Upper lobe of left lung (tissue), 6 donors: ENCODE measurements at places on chromosomes 12 and 14.

DNA sequence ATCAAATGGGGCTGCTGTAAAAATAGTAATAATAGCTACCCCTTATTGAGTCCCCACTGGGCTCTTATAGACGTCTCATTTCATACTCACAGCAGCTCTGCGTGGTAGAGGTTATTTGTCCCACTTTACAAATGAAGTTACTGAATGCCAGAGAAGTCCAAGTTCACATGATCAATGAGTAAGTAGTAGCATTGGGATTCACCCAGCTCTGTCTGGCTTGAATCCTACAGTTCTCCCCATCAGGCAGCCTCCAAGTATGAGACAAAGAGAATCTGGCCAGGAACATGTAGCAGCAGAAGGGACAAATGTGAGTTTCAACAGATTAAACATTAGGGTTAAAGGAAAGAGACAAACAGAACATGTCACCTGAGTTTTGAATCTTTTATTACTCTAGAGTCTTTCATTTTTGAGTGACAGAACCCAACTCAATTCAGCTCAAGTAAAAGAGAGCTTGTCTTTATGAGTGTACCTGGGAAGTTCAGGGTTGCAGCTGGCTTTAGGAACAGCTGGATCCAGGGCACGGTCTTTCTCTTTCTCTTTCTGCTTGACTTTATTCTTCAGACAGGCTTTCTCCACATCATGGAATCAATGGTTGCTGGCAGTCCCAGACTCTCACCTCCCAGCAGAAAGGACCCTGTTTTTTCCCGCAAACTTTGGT, 64.1 kb upstream of the JDP2 start:
- DNase-seq = no peak

- no peak for DNase-seq
Measured at GRCh38 chr14:100696590-100696989, 30.1 kb upstream of the DLK1 start.

- no peak for DNase-seq
Measured at GRCh38 chr12:22477166-22477893, 67.0 kb downstream of the C2CD5 start.

DNA sequence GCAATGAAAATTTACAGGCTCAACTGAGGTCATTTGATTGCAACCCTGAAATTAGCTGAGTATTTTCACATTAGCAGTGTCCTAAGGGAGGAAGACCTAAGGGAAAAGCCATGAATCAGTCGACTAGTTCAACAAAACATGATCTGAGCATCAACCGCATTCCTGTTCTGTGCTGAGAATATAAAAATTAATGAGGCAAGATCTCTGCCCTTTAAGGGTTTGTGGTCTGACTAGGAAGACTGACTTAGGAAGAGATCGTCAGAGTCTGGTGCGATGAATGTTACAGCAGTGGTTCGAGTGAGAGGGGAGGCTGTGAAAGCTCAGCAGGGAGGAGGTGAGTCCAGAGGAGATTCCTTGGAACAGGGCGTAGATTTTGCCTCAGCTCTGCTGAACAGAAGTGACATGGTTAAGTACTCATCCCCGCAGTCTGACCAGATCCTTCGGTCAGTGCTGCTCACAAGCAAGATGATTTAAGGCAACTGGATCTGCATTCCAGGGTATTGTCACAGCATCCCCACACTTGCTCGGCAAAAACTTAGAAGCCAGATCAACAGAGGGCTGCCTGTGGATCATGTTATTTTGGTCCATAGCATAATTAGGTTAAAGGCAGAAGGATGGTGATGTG, 49.6 kb downstream of the BMAL2 start:
- DNase-seq = no peak

GRCh38 chr12:122888232-122888752, 7.6 kb downstream of the VPS37B start:
- DNase-seq = no peak

DNA sequence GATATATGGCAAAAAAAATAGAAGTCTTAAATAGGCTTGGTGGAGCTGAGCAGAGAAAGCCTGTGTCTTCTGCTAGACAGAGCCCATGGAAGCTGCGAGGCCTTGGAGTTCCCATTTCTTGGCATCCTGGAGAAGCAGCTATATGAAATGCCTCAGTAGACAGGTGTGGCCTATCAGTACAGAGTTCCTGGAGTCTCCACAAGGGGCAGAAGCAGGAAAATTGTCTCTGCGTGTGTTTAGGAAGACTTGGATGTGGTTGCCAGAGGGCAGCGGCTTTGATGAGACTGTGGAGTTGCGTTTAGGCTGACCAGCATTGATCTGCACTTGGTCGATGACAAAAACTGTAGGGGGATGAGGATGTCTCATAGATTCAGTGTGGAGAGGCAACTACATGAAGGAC, 334.5 kb upstream of the SEL1L start:
- no peak for DNase-seq

DNA sequence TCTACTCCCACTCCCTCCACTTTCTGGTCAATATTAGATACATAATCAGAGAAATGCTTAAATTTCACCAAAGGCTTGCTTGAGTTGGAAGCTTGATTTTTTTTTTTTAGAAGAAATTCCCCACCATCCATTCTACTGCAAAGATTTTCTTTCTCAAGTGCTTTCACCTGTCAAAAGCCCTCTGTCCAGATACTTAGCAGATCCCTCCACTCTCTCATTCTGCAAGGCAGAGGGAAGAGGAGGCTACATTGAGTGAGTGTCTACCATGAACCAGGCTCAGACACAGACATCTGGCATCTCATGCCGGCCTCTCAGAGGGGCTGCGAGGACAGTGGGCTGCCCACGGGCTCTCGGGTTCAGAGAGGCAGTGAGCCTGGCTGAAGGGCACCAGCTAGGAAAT, 127.6 kb upstream of the GSC start:
- DNase-seq = no peak

- DNase-seq = no peak
Measured at GRCh38 chr12:27824126-27824842, 44.2 kb upstream of the MANSC4 start.

DNA sequence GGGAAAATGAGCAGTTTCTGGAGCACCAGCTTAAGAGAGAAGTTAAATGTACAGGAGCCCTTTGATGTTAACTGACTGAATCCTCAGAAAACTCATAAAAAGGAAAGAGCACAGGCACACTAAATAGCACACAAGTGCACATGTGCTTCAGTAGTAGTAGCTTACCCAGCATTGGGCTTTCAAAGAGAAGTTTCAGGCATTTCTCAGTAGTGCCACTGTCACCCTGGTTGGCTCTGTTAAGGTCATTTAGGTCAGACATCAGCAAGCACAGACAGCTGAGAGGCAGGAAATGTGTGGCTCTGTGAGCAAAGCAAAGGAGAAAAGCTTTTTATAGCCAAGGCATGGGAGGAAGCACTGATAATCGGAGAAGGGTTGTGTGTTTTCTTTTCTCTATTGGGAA, 96.3 kb upstream of the HIF1A start:
- DNase-seq = no peak

GRCh38 chr12:47818467-47819137, 1.1 kb downstream of the HDAC7 start:
- no peak for DNase-seq

DNA sequence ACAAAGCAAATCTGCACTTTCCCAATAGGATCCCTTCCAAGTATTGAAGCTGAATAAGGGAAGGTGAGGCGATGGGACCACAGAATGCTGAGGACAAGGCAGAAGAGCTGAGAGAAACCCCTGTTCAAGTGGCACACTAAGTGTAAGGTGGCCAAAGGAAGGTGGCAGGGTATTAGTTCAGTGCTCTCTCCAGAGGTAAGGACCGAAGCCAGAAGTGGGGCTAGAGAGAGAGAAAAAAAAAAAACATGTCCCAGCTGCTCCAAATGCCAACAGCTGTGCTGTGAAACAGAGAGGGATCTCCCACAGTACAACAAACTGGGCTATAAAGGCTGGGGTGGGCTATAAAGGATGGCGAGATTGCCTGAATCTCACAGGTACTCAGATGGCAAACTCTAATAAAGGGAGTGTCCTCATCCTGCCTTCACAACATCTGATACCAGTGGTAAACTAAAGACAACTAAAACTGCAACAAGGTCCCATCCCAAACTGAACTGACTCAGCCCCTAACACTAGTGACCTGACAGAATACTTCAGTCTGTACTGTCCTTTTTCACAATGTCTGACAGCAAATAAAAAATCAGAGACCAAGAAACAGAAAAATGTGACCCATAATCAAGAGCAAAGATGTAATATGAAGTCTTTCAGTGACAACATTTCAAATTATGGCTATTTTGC, 47.9 kb downstream of the CDK17 start:
- DNase-seq = no peak

GRCh38 chr12:58570411-58570810, 349.9 kb downstream of the LRIG3 start:
- no peak for DNase-seq

DNA sequence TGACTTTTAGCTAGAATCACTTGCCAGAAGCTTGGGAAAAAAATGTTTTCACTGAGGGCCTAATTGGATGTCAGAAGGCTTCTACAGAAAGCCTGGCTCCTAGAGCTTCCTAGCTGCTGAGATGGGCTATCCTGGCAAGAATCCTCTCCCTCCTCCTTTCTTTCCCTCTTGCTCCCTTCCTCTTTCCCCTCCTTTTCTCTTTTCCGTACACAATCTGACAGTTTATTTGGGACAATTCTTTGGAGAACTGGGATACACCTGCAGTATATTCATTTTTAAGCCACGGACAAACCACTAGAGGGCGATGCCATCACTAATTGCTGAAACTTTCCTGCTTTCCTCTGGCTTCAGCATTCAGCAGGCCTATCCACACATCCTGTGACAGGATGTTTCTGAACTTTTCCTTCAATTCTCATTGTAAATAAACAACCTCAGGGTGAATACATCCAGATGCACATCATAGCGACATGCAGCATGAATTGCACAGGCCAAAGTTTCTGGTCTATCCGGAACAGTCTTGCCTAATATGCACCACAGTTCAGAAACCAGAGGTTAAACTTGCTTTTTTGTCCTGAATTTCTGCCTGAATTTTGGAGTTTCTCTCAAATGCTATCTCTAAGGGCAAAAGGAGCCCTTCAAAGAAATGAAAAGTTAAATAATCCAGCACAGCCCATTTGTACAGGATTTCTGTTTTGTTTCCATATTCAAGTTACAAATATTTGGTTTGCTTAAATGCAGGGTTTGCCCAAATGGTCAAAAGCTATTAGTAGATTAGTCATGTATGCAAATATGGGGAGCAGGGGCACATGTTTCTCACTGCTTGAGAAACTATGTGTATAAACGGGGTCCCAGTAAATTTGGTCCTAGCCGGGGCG, 142.8 kb downstream of the PAWR start:
- DNase-seq = no peak

DNA sequence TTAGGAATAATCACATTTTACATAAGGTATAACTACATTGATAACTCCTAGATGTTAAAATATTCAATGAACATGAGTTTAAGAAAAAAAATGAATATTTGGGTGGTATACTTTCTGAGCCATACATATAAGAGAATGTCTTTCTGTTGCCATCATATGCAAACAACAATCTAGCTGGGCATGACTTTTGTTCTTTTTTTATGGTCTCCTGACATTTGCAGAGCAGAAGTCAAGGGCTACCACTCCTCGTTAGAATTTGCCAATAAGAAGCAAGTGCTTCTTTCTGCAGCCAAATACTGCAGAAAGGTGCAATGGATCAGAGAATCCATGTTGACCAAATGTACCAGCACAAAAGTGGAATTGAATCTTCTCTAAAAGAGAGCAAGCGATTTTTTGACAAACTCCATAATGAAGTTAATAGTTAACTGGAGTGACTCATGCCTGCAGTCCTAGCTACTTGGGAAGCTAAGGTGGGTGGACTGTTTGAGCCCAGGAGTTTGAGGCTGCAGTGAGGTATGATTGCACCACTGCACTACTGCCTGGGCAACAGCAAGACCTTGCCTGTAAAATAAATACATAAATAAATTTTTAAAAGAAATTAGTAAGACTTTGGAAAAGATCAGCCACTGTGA, 25.5 kb upstream of the CCDC91 start:
- DNase-seq = no peak

DNA sequence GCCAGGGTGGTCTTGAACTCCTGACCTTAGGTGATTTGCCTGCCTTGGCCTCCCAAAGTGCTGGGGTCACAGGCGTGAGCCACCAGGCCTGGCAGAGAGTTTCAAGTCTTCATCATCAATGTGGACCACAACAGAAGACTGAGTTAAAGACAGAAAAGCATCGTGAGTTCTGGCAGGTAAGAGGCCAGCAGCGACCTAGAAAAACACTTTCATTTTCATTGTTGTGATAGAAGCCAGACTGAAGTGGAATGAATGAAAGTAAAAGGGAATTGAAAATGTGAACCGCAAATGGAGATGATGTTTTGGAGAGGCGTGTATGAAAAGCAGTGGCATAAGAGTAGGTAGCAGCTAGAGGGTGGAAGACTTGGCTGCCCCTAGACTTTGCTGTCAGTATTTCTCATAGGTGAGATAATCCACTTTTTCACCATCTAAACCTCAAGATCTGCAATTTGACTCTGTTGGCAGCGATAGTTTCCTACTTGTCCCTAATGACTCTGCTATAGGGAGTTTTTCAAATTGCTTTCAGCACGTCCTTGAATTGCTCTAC, 47.1 kb upstream of the PLEKHA5 start:
- DNase-seq = no peak

- DNase-seq = no peak
Measured at GRCh38 chr12:40013292-40013691, 92.6 kb downstream of the SLC2A13 start.

DNA sequence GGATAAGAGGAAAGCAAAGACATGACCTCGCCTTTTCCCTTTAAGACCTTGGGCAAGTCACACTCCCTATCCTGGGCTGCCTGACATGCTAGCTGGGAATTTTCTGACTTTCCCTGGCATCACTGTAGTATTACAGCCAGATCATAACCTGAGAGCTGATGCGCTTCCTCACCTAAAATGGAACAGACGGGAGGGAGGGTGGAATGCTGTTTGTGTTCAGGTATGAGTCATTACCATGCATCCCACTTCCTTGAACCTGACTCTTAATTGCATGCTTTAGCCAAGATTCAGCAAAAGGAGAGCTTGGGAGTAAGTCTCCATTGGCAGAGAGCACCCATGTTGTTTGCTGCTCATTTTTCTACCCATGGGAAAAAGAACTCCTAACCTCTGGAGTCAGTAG, 156.5 kb downstream of the KCNK10 start:
- DNase-seq = no peak
